AG10803 (cell line): ENCODE measurements at places on chromosomes 12 and 14.

- DNase-seq = peak; percentile 87
These were observed 1.0 kb downstream of the NACA start for GRCh38 chr12:56723889-56724700.

- peak; percentile 55 for DNase-seq
These were observed 41.4 kb downstream of the TPCN1 start for GRCh38 chr12:113262710-113263109.

GRCh38 chr14:65703521-65703920 lies 291.0 kb downstream of the FUT8 start:
- no peak for DNase-seq

DNA sequence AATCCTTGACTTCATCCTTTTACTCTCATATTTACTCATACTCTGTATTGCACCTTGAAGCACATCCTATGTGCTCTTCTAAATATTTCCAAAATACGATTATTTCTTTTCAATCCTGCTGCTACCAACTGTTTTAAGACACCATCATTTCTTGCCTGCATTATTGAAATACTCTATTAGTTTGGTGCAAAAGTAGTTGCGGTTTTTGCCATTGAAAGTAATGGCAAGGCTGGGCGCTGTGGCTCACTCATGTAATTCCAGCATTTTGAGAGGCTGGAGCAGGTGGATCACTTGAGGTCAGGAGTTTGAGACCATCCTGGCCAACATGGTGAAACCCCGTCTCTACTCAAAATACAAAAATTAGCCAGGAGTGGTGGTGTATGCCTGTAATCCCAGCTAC lies 412.5 kb downstream of the KCNH5 start:
- DNase-seq = no peak

DNA sequence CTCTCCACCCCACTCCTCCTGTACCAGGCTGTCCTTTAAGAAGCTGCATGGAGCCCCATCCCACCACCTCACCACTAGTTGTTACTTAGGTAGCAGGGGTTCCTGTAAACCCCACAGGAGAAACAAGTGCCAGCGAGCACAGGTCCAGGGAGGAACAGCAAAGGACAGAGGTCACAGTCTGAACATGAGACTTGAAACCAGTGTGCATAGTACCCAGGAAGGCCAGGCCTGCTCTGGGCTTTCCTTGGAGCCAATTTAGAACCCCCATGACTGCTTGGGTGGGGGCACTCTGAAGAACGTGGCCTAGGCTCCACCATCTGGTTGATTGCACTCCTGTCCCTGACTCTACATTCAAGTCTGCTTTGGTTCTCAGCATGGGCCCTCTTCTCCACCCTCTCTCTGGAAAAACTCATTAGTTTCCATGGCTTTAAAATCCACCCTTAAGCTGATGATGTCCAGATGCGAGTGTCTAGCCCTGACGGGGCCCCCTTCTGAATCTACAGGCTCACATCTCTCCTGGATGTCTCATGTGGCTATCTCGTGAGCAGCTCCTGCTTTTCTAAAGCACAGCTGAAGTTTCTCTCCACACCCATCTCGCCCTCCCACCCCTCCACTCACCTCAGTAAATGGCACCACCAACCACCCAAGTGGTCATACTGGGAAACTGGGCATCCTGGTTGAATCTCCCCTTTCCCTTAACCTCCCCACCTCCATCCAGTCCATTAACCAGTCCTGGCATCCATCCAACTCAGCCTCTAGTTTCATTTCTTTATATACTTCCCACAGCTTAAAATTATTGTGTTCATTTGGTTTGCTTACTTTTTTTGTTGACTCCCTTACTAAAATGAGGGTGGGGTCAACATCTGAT lies 8.4 kb downstream of the KRT3 start:
- DNase-seq = no peak

- no peak for DNase-seq
These were observed 47.8 kb downstream of the CCDC88C start for GRCh38 chr14:91369628-91370445.

DNA sequence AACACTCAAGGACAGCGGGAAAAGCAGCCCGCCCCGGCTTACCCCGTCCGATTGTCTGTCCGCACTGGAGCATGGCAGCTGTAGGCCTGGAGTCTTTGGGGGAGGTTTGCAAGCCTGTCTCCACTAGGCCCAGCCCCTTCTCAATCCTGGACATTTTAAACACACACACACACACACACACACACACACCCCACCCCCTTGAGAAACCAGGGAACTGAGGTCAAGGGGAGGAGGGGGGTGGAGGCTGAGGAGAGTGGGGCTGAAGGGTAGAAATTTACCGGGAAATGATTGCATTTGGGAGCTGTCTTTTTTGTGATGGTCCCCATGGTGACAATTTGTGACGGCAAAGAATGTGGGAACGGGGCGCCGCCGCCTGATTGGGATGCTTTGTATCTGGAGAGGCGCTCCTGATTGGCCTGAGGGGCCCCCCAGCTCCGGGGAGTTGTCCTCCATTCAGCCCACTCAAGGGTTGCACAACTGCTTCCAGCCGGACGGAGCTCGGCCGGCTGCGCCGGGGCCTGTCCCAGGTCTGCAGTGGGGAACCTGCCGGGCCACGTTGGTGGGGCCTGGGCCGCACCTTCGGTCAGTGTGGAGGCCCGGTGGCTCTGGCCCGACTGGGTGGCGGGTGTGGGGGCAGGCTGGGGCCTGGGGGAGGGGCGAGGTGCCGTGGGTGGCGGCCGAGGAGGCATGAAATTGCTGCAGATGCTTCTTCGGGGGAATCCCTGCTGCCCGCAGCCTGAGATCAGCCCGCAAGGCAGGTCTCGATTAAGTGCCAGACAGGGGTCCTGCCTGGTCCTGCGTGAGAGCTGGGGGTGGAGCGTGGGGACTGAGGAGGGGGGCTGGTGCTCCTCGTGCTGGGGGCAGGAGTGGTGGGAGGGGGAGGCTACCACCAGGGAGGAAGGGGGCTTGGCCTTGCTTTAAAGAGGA lies at the start of gene FAM181A:
Gene FAM181A, plus strand, starts transcription at position 472 of the 927 bp plus-strand sequence. CDS start 942 bp downstream, outside the sequence.
- DNase-seq = no peak

DNA sequence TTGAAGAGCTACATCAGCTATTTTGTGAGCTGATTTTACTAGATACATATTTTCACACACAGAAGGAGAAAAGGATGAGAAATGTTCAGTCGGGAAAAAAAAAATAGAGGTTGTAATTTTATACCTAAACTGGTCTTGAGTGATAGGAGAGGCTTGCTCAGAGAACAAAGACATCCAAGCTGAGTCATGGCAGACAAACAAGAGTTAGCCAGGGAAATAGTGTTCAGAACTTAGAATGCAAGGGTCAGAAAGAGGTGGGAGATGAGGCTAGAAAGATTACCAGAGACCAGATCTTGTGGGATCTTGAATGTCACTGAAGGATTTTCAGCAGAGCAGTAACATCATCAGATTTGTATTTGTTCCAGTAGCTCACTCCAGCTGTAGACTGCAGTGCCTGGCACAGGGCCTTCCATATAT lies 121.9 kb upstream of the ATF1 start:
- DNase-seq = peak; percentile 6
